ENCODE measurements at places on chromosomes 4 and X. TPM values are rescaled to one million over a fixed set of nuclear protein-coding genes. Genes with fewer than 3 reads are reported as not detected.

- no peak for DNase-seq
Measured at GRCh38 chr4:7627251-7628250, 192.8 kb upstream of the PSAPL1 start.

GRCh38 chrX:11287505-11287904 lies 5.7 kb upstream of the AMELX start:
- DNase-seq: no peak

DNA sequence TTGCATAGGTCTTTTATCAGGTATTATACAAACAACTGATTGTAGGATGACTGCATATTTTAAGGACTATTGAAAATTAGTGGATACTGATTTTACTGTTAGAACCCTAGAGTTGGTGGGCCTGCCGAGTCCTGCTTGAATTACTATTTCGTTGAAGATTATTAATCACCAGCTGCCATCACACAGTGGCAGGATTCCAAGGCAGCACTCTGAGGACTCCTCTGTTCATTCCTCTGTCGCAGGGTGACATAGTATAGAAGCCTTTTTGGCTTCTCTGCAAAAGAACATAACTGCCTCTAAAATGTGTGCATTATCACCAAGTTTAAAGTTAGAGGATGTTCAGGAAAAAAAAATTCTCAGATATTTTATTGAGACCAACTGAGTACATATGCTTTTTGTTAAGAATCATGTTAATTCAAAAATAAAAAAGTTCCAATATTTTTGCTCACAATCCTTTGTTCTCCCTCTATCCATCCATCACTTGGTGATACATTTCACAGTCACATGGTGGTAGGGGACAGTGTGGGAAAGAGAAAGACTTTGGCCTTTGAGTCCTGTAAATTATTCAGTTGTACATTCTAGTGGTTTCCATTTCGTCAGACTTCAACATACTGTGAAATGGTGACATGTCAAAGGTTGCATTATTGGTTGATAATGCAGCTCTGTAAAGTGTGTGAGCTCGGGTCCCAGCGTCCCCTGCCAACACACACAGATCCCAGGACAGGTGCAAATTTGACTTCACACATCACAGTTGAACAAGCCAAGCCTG lies 332.5 kb downstream of the GRID2 start:
- no peak for DNase-seq

- no peak for DNase-seq
Measured at GRCh38 chr4:159010100-159010499, 92.8 kb upstream of the RAPGEF2 start.

GRCh38 chr4:36277533-36277932 lies 3.9 kb upstream of the DTHD1 start:
- no peak for DNase-seq

The CXCL3 gene
- 0.18 TPM for total RNA-seq

The TCP11X2 gene
- not detected for total RNA-seq

The DDIT4L gene
- 0.76 TPM for total RNA-seq

The UGT2B10 gene
- not detected for total RNA-seq

GRCh38 chr4:53644607-53645006 lies 53.3 kb upstream of the LNX1 start:
- DNase-seq: no peak

DNA sequence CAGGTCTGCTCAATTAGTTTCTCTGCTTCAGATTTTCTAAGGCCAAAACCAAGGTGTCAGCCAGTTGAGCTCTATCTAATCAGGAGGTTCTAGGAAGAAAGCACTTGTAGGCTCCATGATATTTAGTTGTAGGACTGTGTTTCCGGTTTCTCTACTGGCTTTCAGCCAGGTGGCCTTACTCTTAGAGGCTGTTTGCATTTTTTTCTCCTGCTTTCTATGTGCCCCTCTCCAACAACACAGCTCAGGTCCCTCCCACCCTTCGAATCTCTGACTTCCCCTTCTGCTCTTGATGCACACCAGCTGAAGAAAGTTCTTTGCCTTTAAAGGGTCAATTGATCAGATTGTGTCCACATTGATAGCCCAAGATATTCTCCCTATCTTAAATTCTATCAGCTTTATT lies 245.2 kb downstream of the RAB28 start:
- DNase-seq: no peak

DNA sequence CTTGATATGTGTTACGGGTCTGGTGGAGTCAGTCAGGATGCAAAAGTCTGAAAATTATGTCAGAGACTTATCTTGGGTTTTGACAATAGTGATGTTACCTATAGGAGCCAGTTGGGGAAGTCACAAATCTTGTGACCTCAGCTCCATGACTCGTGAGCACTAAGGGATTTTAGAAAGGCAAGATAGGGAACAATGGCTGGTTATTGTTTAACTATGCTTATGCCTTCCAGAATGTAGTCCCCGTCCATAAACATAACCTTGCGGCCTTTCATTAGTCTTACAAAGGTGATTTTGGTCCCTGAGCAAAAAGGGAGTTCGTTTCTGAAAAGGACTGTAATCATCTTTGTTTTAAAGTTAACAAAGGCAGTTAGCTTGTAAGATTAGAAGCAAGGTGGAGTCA lies 23.9 kb upstream of the GATB start:
- no peak for DNase-seq

DNA sequence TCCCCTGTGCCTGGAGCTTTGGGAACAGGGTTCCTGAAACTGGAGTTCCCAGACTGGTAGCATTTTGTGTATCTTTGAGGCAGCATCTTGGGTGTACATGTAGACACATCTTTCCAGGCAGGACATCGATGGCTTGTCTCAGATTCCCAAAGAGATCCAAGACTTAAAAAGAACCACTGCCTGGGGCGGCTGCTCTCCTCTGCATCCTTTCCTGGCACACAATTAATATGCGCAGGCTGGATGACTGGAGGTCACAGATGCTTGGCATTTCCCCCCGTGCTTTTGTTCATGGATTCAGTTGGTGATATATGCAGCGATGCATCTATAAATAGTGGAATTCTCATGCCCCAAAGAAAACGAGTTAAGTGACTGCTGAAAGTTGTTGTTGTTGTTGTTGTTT lies 80.5 kb downstream of the CLDN34 start:
- DNase-seq: no peak

DNA sequence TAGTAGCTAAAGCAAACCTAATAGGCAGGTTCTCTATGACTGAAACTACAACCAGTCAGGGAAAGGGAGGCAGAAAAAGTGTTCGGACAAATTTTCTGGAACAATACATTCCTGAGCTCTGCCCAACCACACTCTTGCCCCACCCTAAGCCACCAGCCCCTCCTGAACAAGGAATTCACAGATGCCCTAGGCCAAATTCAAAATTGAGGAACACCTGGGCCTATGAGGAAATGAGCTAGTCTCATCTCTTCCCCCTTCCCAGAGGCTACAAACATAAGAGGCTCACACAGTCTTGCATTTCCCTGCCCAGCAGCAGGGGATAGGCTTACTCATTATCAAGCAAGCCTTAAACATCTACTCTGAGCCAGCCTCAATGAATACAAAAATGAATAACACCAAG lies 284.7 kb downstream of the ZNF674 start:
- DNase-seq: no peak

DNA sequence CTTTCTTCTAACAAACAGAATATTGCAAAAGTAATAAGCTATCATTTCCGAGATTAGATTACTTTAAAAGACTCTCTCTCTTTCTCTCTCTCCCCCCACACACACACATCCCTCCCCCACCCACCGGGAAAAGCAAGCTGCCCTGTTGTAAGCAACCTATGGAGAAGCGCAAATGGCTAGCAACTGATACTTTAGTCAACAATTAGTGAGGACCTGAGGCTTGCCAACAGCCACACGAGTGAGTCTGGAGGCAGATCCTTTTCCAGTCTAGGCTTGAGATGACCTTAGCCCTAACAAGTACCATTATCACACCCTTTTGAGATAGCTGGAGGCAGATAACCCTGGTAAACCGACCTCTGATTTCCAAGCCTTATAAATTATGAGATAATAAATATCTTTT lies 19.7 kb upstream of the ADGRL3 start:
- DNase-seq: no peak

The MSANTD1 gene
- total RNA-seq: 1.2 TPM

DNA sequence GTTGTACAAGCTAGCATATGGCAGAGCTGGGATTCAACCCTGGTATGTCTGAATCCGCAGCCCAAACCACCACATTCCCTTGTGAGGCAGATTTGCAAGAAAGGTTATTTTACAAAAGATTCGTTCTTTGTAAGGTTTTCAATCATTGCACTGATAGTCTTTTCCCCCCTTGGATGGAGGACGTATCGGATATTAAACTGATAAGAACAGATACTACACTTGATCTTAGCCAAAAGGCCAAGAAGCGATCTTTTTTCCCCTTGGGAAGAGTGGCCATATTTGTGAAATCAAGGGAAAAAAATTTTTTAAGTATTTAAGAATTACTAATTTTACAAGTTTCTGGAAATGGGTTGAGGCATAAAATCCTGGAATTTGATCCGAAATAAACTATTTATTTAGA lies 34.4 kb upstream of the MSMO1 start:
- no peak for DNase-seq

The VEGFC gene
- total RNA-seq: not detected

The DRD5 gene
- not detected for total RNA-seq

GRCh38 chr4:68732653-68733466 lies 62.4 kb upstream of the UGT2B15 start:
- no peak for DNase-seq

DNA sequence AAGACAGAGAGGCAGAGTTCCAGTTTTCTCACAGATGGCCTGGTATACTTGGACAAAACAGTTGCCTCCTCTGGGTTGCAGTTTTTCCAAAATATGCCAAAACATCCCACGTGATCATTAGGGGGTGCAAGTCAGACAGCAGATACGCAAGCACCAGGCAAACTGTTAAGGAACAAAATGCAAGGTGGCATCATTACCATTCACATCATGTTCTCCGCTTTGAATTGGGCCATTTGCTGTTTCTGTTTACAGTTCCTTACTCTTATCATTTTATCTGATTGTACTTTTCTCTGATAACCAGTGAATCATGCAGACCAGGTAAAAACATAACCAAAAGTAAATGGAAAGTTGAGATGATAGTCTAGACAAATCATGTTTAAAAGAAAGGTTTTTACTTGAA lies 16.4 kb upstream of the HMGB3 start:
- no peak for DNase-seq

DNA sequence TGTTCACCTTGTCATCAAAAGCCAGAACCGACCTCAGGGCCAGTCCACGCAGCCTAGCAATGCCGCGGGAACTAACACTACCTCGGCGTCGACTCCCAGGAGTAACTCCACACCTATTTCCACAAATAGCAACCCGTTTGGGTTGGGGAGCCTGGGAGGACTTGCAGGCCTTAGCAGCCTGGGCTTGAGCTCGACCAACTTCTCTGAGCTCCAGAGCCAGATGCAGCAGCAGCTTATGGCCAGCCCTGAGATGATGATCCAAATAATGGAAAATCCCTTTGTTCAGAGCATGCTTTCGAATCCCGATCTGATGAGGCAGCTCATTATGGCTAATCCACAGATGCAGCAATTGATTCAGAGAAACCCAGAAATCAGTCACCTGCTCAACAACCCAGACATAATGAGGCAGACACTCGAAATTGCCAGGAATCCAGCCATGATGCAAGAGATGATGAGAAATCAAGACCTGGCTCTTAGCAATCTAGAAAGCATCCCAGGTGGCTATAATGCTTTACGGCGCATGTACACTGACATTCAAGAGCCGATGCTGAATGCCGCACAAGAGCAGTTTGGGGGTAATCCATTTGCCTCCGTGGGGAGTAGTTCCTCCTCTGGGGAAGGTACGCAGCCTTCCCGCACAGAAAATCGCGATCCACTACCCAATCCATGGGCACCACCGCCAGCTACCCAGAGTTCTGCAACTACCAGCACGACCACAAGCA lies 898 bp downstream of the UBQLN2 start:
- DNase-seq: peak; percentile 2

The CYLC1 gene
- not detected for total RNA-seq

The CLTRN gene
- 0.17 TPM for total RNA-seq

DNA sequence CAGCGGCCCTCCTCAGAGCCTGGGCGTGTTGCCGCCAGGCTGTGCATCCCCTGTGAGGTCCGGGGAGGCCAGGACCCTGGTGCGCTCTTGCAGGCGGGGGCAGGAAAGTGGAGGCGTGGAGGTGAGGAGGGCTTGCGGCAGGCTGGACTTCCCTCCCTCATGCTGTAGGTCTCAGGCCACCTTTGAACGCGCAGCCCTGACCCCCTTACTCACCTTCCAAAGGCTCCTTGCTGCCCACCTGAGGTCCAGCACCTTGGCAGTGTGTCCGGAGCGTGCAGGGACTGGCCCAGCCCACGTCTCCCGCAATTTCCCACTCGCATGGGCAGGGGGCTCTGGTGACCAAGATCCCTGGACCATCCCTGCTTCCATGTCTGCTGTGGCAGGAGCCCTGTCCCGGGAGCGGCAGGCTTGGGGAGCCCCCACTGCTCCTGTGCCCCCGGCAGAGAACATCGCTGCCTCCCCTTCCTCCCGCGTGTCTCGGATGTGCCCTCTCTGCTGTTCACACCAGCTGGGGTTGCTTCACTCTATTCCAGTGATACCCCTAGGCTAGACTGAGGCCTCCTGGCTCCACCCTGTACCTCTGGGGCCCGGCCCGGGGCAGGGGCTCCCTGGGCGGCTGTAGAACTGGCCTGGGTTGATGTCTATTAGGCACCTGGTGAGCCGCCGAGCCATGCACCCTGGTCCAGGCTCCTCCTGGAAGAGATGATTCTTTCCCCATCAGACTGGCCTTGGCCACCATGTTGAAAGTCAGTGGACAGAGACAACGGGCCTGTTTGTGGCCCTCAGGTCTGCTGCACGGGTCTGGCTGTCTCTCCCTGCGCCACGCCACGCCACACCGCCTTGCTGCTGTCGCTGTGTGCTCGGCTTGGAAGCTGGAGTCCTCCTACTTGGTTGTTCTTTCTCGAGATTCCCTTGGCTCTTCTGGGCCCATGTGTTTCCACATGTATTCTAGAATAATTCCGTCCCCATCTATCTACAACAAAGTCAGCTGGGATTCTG lies 95.4 kb upstream of the ADRA2C start:
- DNase-seq: no peak

DNA sequence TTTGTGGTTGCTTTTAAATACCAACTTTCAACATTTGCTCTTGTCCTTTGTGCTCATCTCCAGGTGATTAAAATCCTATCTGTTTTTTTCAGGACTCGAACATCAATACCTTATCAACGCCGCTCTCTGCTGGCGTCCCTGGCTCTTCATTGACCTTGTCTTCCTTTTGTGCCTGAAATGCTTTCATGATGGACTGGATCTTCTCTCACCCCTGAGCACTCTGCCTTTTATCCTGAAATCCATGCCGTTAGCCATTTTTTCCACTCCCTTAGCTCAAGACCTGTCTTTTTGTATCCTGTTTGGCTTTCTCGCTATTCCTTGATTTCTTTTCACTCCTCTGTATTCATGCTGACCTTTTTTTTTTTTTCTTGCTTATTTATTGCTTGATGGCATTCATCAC lies 549.5 kb upstream of the CPEB2 start:
- DNase-seq: no peak
